ENCODE measurements at places on chromosomes 5 and 9. TPM values are rescaled to one million over a fixed set of nuclear protein-coding genes. Genes with fewer than 3 reads are reported as not detected.
A peak's percentile ranks its signal among the peaks of the same experiment; 100 is the strongest.

- DNase-seq, result no peak
These were observed 913.1 kb downstream of the EFNA5 start for GRCh38 chr5:106757672-106758071.

DNA sequence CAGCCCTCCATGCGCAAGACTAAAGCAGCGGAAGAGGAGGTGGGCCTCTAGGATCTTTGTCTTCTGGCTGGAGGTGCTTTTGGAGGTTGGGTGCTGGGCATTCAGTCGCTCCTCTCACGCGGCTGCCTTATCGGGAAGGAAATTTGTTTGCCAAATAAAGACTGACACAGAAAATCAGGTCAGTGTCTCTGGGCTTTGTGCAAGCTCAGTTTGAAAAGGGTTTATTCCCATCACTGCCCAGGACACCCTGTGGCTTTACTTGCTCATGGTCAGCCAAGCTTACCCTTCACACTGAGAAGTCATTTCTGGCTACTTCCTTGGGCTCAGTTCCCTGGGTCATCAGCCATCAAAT lies 10.5 kb downstream of the SLC2A8 start:
- no peak for DNase-seq

The KCNN2 gene
- total RNA-seq, result not detected

- peak; percentile 99 for DNase-seq
These were observed 2.1 kb downstream of the MSANTD3 start for GRCh38 chr9:100428871-100429654.

The SLC6A19 gene
- not detected for total RNA-seq

The DMRTA1 gene
- total RNA-seq, result 0.88 TPM

The SH3GLB2 gene
- 155 TPM for total RNA-seq

DNA sequence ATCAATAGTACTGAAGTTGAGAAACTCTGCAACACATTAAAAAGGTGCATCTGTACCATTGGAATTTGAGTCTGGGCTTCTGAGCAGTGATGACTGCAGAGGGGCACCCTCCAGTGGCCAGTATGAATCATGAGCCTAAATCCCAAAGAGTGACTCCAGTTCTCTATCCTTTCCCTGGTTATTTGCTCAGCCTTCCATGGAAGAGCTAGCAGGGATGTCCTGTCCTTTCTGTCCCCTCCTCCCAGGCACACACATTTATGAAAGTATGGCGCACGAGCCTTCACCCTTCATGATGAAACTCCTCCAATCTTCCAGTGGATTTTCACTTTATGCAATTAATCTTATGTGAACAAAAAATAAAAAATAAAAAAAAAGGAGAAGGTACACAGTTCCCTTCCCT lies 81.0 kb downstream of the ESM1 start:
- DNase-seq, result peak; percentile 59

- DNase-seq, result no peak
These were observed 151.7 kb downstream of the PRELID2 start for GRCh38 chr5:145683431-145683830.
